ENCODE measurements at places on chromosomes 11 and 22.

DNA sequence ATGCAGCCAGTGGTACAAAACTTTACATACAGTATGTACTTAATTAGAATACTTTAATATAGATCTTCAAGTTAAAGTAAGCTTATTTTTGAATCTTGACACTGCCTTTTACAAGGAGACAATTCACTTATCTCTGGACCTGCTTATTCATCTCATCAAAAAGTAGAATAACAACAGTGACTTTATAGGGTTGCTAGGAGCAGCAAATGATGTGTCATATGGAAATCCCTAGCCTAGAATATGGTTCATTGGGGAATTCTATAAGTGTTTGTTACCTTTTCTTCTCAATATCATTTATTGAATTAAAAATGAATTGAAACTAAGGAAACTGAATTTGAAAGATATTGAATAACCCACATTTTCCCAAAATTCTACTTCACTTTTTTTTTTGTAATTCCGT lies 45.0 kb upstream of the FIBIN start:
- DNase-seq, result no peak

DNA sequence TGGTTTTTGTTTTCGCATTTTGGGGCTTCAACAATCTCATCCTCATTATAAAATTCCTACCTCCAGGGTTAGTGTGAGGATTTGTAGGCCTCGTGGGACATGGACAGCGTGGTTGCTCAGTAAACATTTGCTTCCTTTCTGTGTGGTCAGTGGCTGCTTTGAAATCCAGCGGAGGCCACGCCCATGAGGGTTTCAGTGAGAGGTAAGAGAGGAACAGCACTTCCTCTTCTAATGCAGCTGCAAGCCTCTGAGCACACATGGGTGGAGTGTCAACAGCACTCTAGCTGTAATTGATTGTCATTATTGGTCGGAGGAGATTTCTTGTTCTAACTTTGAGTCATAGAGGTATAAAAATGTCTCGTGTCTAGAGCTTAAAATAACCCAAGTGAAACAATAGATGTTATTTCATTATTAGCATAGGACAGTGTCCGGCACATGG lies 6.0 kb upstream of the ARHGAP42 start:
- peak; percentile 67 for DNase-seq

DNA sequence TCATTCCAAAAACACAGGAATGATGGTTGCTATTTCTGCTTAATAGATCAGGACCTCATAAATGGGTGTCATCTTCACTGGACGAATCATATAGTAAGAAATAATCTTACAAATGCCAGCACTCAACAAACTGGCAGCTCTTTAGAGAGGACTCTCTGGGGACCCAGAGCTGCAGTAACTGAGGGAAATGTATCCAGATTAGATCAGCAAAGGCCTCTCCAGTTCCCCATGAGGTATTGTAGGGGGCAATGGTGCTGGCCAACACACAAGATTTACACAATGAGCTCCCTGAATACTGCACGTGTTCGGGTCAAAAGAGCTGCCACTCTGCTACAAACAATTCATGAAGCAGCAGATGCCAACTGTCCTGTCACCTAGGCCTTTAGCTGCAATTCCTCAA lies 110.2 kb downstream of the RBFOX2 start:
- no peak for DNase-seq

DNA sequence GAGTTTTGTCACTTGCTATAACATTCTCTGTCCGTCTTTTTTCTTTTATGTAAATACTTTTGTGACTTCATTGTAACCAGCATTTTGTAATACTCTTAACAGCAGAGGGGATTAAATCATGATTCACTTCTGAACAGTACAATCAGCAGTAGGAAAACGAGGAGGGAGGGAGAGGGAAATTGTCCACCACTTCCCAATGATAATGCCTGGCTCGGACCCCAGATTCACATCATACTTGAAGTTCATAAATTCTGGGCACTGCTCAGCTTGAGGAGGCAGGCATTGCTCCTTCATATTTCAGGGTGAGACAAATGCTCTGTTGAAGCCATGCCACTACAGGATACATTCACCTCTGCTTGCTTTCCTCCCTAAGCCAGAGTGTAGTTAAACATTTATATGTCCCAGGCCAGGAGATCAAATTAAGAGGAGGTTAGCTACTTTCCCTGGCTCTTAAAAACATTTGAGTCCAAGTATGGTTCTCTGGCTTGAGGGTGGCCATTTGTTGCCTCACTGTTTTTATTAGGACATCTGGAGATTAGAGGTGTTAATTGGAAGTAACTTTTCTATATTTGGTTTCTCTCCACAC lies 129.0 kb upstream of the LDLRAD3 start:
- no peak for DNase-seq

DNA sequence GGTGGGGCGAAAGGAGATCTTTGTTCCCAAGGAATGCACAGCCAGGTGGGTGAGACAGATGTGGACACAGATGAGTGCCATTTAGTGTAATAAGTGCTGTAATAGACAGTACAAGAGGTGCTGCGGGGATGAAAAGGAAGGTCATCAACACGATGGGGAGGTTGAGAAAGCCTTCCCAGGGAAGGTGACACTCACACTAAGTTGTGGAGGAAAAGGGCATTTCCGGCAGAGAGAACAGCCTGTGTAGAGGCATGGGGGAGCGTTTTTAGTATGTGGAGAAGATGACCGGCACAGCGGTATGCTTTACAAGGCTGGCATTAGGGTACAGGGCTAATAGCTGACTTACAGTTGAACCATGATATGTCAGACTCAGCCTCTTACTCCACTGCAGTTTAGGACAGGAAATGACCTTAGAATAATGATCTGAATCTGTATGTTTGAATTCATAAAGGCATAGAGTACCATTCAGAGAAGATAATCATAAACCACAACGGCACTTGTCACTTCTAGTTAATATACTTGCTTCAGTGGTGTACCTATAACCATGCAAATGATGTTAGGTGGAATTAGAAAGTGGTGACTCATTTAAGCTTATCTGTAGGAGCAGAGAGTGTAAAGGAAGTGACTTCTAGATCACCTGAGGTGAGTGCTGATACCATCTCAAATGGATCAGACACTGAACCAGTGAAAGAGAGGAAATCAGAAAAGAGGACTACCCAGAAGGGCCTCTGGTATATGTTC lies 60.6 kb downstream of the FAM83F start:
- DNase-seq, result no peak

DNA sequence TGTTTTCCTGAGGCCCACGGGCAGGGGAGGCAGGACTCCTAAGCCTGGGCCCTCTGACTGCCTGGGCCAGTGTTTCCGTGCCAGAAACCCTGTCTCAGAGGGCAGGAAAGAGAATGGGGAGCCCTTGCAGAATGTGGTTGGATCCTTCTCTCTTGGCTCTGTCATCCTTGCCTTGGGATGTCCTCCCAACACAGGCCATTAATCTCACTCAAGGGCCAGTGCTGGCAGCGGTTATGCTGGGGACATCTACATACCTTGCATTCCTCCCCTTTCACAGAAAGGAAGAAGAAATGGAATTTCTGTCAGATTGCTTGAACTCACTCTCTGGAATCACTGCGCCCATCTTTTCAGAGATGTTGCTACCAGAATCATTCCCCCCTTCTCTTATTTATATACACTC lies 296.9 kb downstream of the KIRREL3 start:
- DNase-seq, result no peak

DNA sequence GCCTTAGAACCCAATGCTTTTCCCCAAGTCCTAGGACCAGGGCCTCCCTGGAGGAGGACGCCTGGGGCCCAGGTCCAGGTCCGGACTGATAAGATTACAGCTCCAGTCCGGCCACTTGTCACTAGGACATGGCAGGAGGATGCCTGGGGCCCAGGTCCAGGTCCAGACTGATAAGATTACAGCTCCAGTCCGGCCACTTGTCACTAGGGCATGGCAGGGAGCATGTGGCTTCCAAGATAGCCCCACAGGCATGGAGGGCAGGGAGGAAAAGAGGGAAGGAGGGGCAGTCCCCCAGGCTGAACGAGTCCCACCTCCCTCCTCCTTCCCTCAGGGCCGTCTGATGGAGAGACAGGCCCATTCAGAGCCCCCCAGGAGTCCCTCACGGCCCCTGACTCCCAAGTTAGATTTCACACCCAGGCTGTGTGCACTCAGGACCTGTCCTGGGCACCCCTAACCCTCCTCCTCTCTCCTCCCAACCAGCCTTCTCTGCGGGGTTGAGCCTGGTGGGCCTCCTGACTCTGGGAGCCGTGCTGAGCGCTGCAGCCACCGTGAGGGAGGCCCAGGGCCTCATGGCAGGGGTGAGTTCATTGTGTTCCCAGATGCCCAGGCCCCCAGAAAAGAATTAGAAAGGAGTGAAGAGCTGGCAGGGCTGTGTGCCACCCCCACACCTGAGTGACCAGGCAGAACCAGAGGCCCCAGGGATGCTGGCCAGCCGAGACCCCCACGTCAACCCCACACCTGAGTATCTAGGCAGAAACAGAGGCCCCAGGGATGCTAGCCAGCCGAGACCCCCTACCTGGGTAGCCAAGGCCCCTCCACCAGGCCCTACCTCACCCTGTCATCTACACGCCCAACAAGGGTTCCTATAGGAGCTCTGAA lies 2.1 kb downstream of the TSPAN32 start:
- DNase-seq, result peak; percentile 20

- DNase-seq, result no peak
Observed at GRCh38 chr11:45225277-45225676, 60.9 kb downstream of the SYT13 start.

- no peak for DNase-seq
Observed at GRCh38 chr11:126530416-126530815, 174.9 kb downstream of the ST3GAL4 start.

GRCh38 chr22:49683032-49683431 lies 144.6 kb downstream of the BRD1 start:
- DNase-seq, result no peak

DNA sequence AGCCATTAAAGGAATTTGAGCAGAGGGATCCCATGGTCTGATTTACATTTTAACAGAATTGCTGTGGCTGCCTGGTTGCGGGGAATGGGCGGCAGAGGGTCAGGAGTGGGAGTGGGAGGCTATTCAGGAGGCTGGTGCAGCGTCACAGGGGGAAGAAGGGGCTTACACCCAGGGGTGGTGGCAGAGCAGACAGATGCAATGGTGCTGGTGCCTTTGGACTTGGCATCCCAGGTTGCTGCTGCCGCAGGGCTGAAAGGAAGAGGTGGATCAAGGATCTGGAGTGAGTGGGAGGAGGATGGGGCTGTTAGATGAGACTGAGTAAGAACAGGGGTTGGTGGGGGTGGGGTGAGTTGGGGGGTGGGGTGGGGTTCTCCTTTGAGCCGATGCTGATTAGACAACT lies 38.5 kb downstream of the GRIK4 start:
- no peak for DNase-seq

GRCh38 chr11:124970925-124971324 lies 16.9 kb downstream of the CCDC15 start:
- DNase-seq, result peak; percentile 45

DNA sequence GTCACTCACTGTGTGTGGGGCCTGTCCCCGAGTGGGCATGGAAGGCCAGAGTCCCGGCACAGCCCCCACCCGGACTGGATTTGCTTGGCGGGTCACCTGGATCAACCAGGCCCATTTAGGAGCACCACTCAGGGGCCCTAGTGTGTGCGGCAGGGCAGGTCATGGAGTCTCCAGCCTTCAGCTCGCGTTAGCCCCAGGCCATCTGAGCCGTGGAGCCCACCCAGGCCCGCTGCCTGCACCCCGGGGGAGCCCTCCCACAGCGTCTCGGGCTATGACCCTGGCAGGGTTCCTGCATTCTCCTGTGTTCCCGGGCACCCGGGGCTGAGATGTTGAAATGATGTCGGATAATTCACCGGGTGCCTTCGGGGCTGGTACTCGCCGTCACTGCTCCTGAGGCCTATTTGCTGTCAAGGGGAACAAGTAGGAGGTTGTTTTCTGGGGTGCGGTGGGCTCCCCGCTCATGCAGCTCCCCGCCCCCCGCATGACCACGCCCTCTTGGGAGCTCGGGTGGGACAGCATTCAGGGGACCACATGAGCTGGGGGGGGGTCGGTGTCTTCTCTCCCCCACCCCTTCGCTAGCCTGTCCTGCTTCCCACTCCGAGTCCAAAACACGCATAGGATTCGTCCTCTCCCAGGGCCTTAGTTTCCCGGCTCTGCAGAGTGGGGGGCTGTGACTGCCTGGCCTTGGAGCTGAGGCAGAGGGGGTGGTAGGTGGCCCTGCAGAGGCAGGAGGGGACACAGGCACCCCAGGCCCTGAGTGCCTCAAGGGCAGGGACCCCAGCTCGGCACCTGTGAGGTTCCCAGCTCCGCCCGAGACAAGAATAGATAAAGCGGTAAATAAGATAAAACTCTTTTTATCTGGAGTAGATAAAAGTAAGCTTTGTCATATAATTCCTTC lies 77.2 kb downstream of the KCNQ1 start:
- DNase-seq, result peak; percentile 23

GRCh38 chr11:76838678-76839068 lies 22.0 kb upstream of the ACER3 start:
- peak; percentile 86 for DNase-seq

GRCh38 chr11:118442301-118442700 lies 6.0 kb downstream of the KMT2A start:
- DNase-seq, result no peak

DNA sequence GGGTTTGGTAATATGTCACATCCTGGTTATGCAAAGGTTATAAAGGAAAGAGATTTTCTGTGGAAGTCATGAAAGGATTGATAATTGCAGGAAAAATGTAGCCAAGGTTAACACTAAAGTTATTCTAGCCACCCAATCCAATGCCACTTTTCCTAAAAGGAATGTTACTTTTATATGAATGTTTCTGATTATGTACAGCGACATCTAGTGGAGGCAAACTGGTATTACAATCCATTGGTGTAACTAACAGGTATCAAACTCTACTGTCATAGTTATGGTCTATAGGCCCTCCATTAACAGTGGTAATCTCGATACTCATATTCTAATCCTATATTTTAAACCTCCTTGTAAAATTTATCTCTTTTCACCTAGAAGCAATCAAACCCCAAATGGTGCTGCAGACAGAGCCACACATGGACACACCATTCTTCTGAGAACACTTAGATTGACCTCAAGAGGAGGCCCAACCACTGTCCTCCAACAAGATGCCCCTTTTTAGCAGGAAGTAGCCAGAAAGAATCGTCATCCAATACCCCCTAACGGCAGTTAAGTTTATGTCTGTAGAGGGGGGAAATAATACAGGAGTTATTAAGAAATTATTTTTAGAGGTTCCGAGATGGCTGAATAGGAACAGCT lies 74.9 kb upstream of the RAG2 start:
- DNase-seq, result no peak

Data from H9 (cell line).